ENCODE measurements at places on chromosomes 13 and 19.

DNA sequence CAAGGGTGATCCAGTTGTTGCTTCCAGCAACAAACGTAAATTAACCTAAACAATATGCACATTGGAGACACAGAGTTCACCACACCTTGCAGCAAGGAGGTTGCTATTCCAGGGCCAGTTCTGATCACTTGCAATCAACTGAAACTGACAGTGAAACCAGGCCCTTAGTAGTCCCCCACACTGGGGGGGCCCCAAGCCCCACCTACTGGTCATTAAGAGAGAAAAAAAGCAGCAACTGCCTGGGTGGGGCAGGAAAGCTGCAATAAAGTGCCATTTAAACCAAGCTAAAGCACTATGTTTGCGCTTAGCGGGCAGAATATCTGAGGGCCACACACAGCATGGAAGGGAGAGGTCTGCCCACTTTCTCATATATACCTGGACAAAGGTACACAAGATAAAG, 51.5 kb downstream of the ATP7B start:
- DNase-seq: no peak

DNA sequence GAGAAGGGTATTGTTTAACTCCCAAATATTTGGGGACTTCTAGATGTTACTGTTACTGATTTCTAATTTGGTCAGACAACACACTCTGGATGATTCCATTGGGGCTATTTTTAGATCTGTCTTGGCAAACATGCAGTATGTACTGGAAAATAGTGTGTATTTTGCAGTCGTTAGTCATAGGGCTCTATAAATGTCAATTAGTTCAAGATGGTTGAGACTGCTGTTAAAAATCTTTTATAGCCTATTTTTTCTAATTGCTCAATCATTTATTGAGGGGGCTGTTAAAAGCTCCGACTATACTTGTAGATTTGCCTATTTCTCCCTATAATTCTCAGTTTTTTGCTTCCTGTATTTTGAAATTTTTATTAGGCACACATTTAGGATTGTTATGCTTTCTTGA, 31.4 kb downstream of the PPP5C start:
- DNase-seq: no peak

- DNase-seq: no peak
These were observed 316.9 kb upstream of the TSHZ3 start for GRCh38 chr19:31666126-31666525.

- DNase-seq: no peak
These were observed 66.7 kb downstream of the LRRC63 start for GRCh38 chr13:46278474-46278873.

GRCh38 chr13:103866048-103866447, 799.8 kb upstream of the SLC10A2 start:
- no peak for DNase-seq

DNA sequence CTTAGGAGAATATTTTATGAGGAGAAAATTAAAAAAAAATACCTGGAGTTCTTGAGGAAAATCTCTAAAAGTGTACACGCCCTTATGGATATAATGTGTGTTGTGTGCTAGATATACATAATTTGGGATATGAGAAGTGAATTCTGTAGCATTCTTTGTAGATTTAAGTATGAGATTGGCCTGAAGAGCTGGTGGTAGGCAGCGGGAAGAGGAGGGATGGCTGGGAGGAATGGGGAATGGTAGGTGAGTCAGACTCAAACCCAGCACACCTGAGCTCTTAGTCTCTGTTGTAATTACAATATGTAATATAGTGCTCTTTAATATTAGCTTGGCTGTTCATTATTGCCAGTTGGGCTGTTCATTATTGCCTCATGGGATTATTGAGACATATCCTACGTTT, 7.0 kb downstream of the CHAMP1 start:
- DNase-seq: no peak
